ENCODE measurements at places on chromosomes 1 and 21.
A peak's percentile ranks its signal among the peaks of the same experiment; 100 is the strongest.

GRCh38 chr1:38187552-38187951 lies 141.0 kb upstream of the POU3F1 start:
- DNase-seq: no peak

- no peak for DNase-seq
Measured at GRCh38 chr1:96487971-96488370, 233.6 kb upstream of the PTBP2 start.

DNA sequence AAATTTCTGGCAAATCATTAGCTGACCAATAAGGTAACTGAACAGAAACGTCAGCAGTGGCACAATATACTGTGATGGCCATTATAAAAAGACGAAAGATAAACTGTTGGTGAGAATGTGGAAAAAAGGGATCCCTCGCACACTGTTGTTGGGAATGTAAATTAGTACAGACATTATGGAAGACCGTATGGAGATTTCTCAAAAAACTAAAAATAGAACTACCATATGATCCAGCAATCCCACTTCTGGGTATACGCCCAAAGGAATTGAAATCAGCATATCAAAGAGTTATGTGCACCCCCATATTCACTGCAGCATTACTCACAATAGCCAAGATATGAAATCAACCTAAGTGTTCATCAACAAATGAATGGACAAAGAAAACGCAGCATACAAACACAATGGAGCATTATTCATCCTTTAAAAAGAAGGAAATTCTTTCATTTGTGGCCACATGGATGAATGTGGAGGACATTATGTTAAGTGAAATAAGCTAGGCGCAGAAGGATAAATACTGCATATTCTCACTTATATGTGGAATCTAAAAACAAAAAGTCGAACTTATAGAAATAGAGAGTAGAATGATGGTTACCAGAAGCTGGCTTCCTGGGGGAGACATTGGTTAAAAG lies 257.7 kb downstream of the RHOU start:
- no peak for DNase-seq

DNA sequence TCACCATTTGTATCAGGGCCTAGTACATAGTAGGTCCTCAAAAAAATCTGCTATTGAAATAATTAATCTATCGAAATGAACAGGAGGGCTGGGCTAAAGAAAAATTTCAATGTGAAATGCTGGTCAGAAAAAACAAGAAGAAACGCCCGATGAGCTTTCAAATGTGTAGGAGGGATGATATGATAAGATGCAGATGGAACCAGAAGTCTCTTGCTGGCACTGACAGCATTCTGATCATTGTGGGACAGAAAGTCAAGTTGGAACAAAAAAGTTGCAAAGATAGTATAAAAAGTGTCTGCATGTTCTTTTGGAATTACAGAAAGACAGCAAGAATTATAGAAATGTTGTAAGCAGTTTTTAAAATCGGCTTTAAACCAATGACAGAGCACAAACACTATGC lies 11.1 kb downstream of the G0S2 start:
- no peak for DNase-seq

GRCh38 chr1:39933956-39934941 lies 20.7 kb upstream of the MFSD2A start:
- DNase-seq: peak; percentile 91

- DNase-seq: no peak
Measured at GRCh38 chr1:150076066-150076465, 8.5 kb downstream of the VPS45 start.

DNA sequence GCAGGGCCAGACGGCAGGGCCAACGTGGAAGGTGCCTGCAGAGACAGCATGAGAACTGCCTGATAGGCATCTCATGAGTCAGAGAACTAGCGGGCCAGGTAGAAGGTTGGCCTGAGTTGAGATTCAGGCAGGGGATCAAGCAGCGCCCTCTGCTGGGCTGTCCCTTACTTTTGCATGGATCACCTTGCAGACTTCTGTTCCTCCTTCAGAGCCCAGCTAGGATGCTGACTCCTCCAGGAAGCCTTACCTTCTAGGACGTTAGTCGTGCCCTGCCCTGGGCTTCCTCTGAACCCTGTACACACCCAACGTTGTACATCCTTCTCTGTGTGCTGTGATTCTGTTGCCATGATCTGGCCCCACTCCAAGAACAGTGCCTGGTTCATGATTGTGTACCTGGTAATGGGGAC lies 231.3 kb upstream of the VAMP3 start:
- no peak for DNase-seq

DNA sequence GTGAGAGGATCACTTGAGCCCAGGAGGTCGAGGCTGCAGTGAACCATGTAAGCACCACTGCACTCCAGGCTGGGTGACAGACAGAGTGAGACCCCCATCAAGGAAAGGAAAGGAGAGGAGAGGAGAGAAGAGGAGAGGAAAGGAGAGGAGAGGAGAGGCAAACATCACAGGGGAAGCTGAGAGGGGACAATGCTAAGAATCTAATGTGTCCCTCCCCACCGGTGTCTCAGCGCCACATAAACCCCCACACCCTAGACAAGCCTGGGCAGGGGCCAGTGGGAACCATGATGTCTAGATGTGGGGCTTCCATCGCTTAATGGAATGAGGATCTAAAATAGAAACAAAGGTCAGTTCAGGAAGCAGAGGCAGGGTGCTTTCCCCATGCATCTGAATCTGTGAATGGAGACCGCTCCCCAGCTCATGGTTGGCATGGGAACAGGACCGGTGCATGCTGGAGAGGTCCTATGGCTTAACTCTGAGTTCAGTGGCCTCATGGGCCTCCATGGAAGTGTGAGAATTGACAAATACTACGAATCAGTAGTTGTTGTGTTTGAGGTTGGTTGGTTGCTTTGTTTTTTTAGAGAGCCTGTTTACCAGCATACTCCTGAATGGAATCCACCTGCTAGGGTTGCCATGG lies 16.3 kb upstream of the LAPTM5 start:
- DNase-seq: no peak

GRCh38 chr1:71054281-71054731 lies 6.7 kb upstream of the PTGER3 start:
- DNase-seq: no peak

DNA sequence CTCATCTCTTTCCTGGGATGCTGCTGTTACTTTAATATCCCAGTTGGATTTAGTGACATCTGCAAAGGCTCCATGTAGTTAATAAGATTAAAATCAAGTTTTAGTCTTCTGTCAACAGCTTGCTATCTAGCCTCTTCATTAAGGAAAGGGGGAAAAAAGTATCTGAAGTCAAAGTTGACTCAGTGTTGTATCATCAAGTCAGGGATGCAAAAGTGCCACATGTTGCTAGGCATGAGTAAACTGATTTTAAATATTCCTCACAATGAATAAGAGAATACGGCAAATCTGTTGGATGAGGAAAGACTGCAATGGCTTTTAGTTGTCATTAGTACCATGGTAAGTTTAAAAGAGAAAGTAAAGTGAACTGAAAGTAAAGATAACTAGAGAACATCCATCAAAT lies 383.2 kb upstream of the ZRANB2 start:
- no peak for DNase-seq
